Activated CD4-positive, CD25-positive, alpha-beta regulatory T cell treated with anti-CD3 and anti-CD28 coated beads, Interleukin-2, amount 50 U/mL, for 24 hours (primary cell): ENCODE measurements at places on chromosomes 5 and 9.

DNA sequence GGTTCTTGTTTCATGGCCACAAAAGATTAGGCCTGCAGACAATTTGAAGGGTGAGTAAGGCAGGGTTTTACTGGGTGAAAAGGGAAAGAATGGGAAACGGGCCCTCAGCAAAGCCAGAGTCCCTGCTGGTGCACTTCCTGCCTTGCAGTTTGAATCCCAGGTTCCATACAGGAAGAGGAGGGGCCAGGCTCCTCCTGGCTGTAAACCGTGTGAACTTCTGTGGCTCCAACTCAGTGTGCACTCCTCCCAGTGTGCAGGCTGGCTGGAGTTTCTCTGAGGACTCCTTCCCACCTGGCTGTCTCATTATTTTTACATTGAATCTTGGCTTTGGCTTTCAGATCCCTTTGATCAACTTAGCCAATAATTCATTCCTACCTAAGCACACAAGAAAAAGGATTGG lies 367.1 kb upstream of the KLF4 start:
- no peak for ATAC-seq

DNA sequence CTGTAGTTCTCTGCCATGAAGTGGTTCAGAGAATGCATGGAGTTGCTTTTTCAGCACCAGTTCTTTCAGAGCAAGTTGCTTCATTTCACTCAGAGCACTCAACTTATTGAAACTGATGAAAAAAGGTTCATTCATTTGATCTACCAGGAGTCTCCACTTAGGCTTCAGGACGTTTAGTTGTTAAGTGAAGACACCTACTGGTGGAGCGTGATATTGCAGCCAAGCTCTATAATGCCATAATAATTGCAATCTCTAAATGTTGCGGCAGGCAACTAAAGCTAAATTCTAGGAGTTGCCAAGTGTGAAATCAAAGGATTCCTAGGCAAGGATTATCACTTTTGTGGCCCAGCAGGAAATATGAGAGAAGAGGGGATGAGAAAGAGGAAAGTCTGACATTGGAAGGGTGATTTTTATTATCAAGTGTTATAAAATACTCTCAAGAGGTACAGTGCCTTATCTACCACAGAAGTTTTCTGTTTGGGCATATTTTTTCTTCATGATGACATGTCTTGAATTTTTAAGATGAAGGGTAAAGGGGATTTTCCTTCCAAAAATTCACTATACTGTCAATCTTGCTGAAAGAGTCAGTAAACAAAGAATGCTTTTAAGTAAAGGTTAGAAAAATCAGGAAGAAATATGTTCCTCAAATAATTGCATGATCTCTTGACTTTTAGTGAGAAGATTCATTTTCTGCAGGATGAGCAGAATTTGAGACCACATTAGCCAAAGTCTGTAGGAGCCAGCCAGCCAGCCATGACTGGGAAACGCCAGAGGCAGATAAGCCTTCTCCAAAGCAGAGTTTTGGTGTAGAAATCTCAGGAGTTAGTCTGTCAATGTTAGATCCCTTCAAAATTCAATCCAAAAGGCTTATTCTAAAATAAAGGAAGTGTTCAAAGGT lies 83.4 kb downstream of the SH3PXD2B start:
- ATAC-seq: no peak

DNA sequence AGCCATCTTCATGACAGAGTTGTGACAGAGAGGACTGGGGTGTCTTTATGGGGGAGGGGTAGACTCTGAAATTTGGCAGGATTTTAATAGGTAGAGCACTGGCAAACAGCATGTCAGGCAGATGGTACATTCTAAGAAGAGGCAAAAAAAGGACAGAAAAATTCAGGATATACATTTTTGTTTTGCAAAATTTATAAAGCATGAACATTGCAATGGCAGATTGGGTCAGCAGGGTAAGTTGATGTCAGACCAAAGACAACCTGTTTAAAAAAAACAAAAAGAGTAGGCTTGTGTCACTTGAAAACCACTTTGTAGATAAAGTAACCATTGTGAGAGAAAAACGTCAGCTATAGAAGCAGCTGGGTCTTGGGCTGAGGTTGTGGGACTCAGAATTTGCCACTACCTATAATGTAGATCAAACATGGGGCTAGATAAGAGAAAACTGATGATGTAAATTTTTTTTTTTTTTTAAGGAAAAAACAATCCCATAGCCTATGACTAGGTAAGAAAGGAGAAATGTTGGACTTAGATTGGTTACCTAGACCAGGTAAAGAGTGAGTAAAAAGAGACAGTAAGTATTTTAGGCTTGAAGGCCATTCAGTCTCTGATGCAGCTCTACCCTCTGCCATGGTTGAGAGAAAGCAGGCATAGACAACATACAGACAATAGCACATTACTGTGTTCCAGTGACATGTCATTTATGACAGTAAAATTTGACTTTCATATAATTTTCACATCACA lies 8.3 kb downstream of the CAMK4 start:
- ATAC-seq: peak; percentile 20

- ATAC-seq: no peak
Measured at GRCh38 chr9:129220771-129221170, 42.7 kb upstream of the IER5L start.

GRCh38 chr5:114317751-114318150 lies 44.1 kb upstream of the KCNN2 start:
- no peak for ATAC-seq

- no peak for ATAC-seq
Measured at GRCh38 chr5:16881251-16881650, 54.8 kb downstream of the MYO10 start.

DNA sequence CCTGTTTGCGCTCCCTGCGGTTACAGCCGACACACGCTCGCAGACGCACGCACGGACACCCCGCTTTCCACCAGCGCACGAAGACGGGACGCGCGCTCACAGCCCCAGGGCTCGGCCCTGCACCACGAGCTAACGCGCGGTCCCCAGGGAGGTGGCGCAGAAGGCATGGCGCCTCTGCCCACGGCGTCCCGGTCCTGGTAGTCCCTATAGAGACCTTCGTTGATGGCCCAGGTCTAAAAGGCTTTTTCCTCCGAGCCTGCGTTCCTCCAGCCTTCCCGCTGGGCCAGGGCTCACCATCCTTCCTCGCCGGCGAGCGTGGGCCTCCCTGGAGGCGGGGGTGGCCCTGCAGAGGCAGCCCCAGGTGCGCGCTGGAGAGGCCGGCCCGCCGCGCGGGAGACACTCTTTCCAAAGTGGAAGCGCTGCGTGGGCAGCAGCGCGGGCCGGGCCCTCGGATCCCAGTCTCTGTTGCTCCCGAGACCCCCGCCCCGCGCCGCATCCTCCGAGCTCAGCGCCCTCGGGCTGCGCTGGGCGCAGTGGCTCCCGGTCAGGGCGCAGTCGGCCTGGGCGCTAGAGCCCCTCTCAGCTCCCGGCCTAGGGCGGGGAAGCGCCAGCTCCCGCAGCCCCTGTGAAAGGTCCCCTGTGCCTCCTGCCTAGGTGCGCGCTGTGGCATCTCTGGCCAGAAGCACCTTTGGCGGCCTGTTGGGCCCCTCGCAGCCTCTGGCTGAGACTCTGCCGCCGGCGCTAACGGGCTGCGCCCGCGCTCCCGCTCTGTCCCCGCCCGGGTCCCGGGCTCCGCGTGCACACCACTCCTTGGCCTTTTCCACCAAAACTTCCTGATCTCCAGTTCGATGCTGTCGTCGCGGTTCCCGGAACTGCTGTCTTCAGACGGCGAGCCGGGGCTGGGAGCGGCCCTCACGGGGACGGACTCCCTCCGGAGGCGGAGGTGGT lies 31.9 kb upstream of the FANCC start:
- no peak for ATAC-seq

GRCh38 chr9:38003946-38004808 lies 64.8 kb downstream of the SHB start:
- no peak for ATAC-seq

- no peak for ATAC-seq
Measured at GRCh38 chr9:93045521-93045920, 13.0 kb upstream of the SUSD3 start.

- no peak for ATAC-seq
Measured at GRCh38 chr9:1173993-1174392, 123.8 kb downstream of the DMRT2 start.

- ATAC-seq: no peak
Measured at GRCh38 chr5:147818290-147818689, 13.2 kb downstream of the SPINK1 start.

DNA sequence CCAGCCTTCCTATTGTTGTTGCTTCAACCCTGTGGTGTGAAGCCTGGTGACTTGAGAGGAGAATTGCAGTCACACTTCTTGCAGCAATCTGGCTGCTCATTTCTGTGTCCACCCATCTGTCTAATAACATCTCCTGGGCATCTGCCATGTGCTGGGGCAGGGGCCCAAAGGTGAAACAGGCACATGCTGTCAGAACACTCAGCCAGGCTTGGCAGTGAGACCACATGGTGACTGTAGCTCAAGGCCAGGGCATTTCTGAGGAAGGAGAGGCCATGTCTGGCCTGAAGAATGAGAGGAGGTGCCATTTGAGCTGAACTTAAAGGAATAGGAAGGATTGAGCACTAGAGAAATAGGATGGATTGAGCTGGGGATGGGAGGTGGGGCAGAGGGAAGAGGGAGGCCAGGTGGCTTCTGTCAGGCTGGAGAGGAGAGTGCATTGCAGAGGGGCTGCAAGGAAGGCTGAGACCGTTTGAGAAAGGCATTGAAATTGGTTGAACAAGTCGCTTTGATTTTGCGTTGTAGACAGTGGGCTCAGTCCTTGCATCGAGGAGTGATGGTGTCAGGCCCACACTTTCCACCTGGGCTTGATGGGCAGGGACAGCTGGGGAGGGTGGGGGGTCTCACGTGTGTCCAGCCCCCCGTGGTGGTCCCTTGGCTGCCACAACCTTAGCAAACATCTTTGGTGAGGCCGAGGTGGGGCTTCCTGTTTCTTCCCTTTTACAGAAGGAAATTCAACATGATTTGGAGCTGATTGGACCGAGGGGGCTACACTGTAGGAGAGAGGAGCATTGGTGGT lies 222.4 kb downstream of the CACNA1B start:
- no peak for ATAC-seq
